Panc1 (cell line): ENCODE measurements at places on chromosomes 2 and 18.

DNA sequence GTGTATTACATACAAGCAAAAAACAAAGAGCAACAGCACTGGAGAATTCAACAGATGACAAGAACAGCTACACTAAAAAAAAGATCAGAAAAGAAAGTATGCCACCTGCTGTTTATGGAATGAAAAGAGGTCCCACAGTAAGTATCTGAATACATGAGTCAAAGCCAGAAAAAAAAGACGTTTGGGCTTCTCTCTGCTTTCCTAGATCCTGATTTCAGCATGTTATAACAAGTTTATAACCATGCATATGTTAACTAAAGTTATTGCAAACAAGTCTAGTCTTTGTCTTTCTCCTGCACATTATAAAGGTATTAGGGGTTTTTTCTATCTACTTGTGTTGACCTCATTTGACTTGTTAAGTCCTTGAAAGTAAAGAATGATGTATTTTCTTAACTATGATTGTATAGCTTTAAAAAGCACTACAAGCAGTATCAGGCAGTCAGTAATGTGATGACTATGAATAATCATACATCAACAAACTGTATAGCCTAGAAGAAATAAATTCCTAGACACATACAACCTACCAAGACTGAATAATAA lies 108.5 kb upstream of the COL5A2 start:
- peak; percentile 75 for DNase-seq

DNA sequence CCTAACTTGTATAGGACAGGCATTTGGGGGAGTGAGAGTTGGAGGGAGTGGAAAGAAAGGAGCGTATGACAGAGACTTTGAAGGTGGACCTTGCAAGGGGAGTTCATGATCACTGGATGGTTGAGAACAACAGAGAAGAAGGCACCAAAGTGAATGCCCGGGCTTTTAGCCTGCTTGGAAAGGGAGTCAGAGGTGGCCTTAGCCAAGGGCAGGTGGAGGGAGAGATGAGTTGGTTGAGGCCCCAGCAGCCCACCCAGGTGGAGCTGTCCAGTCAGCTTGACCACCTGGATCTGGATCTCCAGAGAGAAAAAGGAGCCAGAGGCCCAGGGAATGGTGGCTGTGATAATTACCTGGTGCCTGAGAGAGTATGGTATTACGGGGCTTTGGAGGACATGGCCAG lies 73.6 kb downstream of the COA5 start:
- DNase-seq, result no peak

DNA sequence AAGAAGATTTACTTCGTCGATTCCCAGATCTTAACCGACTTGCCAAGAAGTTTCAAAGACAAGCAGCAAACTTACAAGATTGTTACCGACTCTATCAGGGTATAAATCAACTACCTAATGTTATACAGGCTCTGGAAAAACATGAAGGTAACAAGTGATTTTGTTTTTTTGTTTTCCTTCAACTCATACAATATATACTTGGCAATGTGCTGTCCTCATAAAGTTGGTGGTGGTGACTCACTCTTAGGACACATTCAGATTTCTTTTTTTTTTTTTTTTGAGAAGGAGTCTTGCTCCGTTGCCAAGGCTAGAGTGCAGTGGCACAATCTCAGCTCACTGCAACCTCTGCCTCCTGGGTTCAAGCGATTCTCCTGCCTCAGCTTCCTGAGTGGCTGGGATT lies 26.8 kb downstream of the MSH2 start:
- DNase-seq, result no peak

- DNase-seq, result no peak
Measured at GRCh38 chr2:52473526-52473925, 1294.1 kb upstream of the CHAC2 start.

DNA sequence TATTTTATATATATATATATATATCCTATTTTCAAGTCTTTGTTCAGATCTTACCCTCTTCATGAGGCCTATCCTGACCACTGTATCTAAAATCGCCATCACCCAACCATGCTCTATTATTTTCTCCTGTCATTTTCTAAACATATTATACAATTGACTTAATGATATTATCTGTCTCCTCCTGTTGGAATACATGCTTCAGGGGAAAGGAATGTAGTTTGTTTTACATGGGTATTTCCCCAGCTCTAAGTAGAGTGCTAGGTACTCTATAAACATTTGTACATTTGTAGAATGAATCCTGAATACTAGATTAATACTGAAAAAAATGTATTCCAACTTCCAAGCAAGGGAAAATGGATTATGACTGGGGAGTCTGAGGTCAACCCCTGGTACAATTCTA lies 26.2 kb downstream of the TTC21B start:
- DNase-seq, result no peak

GRCh38 chr2:176093145-176093897 lies 800 bp downstream of the HOXD13 start:
- DNase-seq, result no peak

DNA sequence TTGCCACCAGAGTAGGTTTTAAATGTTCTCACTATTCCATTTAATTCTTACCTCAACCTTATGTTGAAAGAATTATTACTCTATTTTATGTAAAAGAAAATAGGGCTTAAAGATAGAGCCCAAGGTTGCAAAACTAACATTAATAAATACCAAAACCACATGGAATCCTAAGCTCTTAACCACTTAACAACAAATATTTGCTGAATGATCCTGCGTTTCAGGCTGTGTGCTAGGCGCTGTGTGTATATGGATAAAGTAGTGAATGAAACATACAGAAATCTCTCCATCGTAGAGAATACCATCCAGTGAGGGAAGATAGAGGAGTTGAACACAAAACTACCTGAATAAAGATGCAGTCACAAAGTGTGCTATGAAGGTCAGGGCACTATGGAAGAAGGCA lies 485.1 kb downstream of the THSD7B start:
- DNase-seq, result no peak

DNA sequence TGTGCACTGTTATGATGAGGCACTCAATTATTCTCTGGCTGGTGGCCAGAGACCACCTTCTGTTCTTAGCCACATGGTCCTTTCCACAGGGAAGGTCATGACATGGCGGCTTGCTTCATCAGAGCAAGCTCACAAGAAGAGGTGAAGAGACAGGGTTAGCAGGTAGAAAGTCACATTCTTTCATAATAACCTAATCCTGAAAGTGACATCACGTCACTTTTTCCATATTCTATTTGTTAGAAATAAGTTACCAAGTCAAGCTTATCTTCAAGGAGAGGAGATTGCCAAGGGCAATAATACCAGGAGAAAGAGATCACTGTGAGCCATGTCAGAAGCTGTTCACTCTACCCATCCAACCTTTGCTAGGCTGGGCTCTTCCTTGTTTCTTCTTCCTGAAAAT lies 139.4 kb downstream of the OSR1 start:
- no peak for DNase-seq

DNA sequence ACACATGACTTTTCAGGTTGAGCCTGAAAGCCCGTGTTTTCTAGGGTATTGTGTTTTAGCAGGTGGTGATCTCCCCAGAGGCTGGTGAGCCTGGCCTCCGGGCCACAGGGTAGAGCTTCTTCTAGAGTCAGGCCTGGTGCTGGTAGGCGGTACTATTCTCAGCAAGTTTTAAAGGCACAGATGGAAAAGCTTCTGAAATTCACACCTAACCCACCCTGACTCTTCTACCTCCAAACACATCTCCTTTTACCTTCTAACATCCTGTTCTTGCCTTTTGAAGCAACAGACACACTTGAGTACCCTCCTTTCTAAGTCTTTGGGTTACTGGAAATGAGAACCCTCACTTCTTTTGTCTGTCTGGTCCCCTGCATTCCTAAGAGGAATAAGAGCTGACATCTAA lies 191.1 kb downstream of the SETBP1 start:
- no peak for DNase-seq

GRCh38 chr2:115443539-115444185 lies 1001.2 kb downstream of the DPP10 start:
- no peak for DNase-seq

GRCh38 chr2:111662039-111662770 lies 221.8 kb downstream of the ANAPC1 start:
- peak; percentile 22 for DNase-seq

DNA sequence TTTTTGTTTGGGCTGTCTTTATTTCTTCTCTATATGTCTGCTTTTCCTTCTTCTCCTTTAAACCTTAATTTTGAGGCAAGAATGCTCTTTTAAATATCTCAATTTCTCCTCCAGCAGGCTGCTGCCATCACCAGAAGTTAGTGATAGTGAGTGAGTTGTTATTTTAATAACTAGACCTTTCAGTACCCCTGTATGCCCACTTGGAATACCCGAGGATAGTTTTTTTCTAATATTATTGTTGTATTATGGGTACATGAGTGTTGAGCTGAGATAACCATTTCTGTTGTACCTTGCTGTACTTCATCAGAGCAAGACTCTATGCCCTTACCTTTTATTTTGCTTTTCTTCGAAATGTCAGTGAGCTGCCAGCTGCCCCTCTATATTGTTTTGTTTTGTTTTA lies 50.1 kb downstream of the PPM1B start:
- DNase-seq, result no peak

- no peak for DNase-seq
Measured at GRCh38 chr18:25244924-25245698, 106.9 kb downstream of the ZNF521 start.

DNA sequence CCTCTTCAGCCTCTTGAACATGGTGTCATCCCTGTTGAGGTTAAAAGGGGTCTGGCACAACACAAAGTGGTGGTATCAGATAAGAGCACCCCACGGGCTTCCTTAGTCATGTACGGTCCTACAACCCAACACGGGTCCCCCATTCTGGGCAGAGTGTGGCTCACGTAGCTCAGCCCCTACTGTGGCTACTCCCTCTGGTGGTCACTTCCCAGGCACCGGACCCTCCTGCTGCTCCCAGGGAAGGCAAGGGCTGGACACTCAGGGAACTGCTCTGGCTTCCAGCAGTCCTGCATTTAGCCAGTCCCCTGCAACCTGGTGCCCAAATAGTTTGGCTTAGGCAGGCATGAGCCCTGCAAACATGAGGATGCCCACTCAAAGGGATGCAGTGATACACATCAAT lies 58.6 kb downstream of the GALNT14 start:
- no peak for DNase-seq

GRCh38 chr2:95174031-95174542 lies 8.5 kb downstream of the ZNF2 start:
- DNase-seq, result no peak

- no peak for DNase-seq
Measured at GRCh38 chr2:37653805-37654378, 17.6 kb downstream of the CDC42EP3 start.

- DNase-seq, result no peak
Measured at GRCh38 chr2:16687222-16687621, 21.6 kb upstream of the CYRIA start.

DNA sequence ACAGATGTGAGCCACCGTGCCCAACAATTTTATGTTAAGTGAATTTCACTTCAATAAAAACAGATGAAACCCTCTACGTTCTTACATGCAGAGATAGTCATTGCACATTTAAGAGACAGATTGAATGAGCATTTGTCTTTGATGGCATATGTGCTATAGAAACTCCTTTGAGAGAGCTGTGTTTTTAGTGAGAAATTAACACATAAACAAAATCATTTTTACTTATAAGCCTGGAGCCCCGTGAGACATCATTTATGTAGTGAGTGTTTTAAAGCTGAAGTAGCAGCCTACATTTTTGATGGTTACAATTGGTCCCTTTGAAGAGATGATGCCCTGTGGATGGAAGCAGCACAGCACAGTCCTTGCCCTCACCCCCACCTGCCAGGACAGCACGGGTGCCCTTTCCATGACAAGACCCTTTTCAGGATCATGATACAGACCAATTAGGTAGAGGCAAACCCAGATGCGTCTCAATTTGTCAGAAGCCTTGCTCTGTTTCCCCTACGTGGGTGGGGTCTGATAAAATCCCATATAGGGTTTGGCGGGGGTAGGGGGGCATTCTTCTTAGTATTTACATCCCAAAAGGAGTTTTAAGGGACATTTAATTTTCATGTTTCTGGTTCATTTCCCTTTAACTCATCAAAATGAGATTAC lies 237.1 kb downstream of the BCL2 start:
- DNase-seq, result no peak

- no peak for DNase-seq
Measured at GRCh38 chr18:59041296-59041695, 98.4 kb upstream of the SEC11C start.

- DNase-seq, result no peak
Measured at GRCh38 chr2:118031566-118031965, 17.7 kb upstream of the CCDC93 start.

- no peak for DNase-seq
Measured at GRCh38 chr2:190457256-190457655, 49.1 kb downstream of the MFSD6 start.

GRCh38 chr2:75577280-75577679 lies 16.5 kb upstream of the EVA1A start:
- no peak for DNase-seq

- DNase-seq, result no peak
Measured at GRCh38 chr18:62769216-62769615, 53.9 kb downstream of the PHLPP1 start.

DNA sequence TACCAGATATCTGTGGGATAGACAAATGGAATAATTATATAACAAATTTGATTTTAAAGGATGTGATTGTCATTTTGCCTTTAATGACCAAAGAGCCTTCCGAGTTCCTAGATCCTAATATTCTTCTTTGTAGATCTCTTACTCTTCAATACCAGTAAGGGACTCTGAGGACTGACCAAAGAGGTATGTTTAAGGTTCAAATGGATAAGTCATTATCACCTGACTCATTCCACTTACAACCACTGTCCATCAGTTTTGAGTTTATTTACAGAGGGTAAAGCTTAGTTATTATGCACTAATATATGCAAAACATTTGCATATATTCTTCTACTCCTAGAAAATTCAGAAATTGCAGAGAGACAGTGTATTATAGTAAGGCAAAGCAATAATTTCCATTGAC lies 62.7 kb downstream of the CCDC148 start:
- DNase-seq, result no peak

- no peak for DNase-seq
Measured at GRCh38 chr2:38934742-38935141, 45.1 kb downstream of the ARHGEF33 start.

DNA sequence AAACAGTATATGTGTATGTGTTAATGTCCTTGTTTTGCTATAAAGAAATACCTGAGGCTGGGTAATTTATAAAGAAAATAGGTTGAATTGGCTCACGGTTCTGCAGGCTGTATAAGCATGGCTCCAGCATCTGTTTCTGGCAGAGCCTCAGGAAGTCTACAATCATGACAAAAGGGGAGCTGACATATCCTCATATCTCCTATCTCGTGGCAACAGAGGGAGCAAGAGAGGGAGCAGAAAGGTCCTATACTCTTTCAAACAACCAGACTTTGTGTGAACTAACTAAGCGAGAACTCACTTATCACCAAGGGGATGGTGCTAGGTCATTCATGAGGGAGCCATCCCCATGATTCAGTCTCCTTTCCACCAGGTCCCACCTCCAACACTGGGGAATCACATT lies 13.0 kb downstream of the CALCRL start:
- DNase-seq, result no peak
